ENCODE measurements at places on chromosomes 2 and 18.

DNA sequence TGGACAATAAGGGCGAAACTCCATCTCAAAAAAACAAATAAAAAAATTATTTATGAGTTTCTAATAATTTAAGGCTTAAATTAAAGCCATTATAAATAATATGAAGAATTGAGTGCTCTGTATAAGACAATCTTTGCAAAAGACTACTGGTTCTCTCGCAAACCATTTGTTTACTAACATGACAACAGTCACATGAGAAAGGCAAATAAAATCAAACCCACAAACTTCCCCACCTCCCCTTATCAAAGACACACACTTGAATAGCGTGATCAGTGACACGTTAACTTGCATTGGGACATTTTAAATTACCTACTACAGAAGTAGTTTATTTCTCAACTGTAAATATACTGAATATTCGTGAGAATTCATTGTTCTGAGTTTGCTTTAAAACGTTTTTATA is 21.1 kb downstream of the RAB1A start:
- DNase-seq, result no peak

- no peak for DNase-seq
These were observed 149.0 kb downstream of the LAMA3 start for GRCh38 chr18:23838233-23838632.

DNA sequence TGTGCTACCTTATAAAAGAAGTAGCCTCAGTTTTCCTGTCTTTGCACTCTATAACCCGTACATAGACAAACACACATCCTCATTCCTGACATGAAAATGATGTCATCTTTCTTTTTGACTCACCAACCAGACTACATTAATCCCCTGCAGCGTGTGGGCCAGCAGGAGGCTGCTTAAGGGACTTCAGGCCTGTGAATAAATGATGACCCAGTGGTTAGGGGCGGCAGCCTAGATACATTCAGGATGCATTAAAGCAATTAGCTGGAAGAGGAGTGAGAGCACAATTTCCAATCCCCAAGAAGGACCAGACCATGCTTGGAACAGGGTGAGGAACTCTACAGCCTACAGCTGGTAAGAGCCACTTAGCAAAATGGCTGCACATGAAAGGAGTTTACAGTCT is 57.3 kb upstream of the KLF7 start:
- DNase-seq, result peak; percentile 93

GRCh38 chr2:44459739-44460138 is 98.0 kb downstream of the CAMKMT start:
- no peak for DNase-seq

DNA sequence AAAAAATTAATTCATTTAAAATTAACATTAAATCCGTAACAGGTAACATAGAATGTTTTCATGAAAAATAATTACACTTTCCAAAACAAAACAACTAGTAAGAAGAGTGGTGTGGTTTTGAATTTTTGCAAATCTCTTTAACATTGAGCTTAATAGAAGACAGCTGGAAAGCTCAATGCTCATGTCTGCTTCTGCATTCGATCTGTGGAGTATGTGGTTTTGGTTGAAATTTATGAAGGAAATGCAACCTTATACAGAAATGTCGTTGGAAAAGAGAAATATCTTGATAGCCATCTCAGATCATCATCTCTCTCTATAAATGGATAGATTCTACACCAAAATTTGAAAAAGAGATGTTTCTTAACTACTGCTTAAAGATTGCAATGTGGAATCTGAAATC is 17.3 kb upstream of the FHL2 start:
- no peak for DNase-seq

DNA sequence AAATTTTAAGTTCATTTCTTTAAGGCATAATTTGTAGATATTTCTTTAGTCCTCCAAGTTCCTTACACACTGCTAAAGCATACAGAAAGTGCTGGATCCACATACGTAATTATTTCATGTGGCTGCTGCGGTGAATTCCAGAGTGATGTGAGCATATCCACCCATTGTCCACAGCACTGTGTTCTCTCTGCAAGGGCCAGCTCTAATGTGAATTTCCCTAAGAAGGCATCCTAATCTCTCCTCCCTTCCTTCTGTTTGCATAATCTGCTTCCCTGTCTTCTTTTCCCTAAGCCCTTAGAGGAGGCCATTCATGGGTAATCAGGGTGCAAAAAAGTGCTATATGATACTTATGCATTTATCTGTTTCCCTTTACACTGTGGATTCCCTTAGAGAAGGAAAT is 57.2 kb downstream of the COBLL1 start:
- DNase-seq, result peak; percentile 78

- DNase-seq, result no peak
These were observed 128.0 kb downstream of the NEDD4L start for GRCh38 chr18:58172031-58172430.

- DNase-seq, result no peak
These were observed 29.3 kb downstream of the PTRHD1 start for GRCh38 chr2:24763843-24764242.

GRCh38 chr18:2304378-2305175 is 266.7 kb downstream of the METTL4 start:
- DNase-seq, result peak; percentile 46

- no peak for DNase-seq
These were observed 907.6 kb downstream of the EPHA4 start for GRCh38 chr2:220664272-220665107.

Data from fibroblast of skin of back (primary cell).